Vagina (tissue), 2 donors: ENCODE measurements at places on chromosomes 12 and 14. TPM values are rescaled to one million over a fixed set of nuclear protein-coding genes. Genes with fewer than 3 reads are reported as not detected.

- no peaks in the 10 kb centered on the region for H3K4me1 ChIP-seq
- H3K27ac ChIP-seq: no peak overlapping the region
- no peaks in the 10 kb centered on the region for H3K27me3 ChIP-seq
Measured at GRCh38 chr12:74641262-74641661, 103.6 kb downstream of the ATXN7L3B start.

DNA sequence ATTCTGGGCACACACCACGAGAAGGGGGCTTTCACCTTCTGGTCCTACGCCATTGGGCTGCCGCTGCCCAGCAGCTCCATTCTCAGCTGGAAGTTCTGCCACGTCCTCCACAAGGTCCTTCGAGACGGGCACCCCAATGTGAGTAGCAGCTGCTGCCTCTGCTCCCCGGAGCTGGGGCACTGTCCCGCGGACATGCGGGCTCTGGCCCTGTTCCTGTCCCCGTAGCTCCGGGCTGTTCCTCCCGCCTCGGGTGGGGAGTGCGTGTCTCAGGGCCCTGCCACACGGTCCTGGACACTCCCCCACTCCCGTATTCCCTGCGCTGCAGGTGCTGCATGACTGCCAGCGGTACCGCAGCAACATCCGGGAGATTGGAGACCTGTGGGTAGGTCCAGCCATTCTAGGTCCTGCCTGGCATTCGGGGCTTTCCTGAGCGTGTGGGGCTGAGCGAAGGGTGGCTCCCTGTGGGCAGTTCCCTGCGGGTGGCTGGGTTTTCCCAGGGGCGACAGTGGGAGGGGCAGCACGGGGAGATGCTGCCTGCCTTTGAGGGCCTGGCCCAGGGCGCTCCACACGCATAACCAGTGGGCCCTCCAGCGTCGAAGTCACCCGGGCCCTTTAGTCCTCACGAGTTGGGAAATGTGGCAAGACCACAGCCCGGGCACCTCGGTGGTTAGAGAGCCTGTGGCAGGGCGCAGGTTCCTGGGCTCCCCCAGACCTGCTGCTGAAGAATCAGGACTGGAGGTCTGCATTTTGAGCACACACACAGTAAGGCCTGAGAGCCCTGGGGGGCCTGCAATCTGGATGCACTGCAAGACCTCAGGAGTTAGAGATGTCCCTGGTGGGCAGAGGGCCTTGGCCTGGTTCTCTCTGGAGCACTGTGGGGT lies 13.5 kb downstream of the HIP1R start:
- no peaks in the 10 kb centered on the region for H3K27me3 ChIP-seq
- H3K36me3 ChIP-seq: no peaks in the 10 kb centered on the region
- H3K4me3 ChIP-seq: no peak overlapping the region
- H3K4me1 ChIP-seq: peaks cover 51% of the 10 kb centered on the region
- no peak overlapping the region for H3K27ac ChIP-seq

DNA sequence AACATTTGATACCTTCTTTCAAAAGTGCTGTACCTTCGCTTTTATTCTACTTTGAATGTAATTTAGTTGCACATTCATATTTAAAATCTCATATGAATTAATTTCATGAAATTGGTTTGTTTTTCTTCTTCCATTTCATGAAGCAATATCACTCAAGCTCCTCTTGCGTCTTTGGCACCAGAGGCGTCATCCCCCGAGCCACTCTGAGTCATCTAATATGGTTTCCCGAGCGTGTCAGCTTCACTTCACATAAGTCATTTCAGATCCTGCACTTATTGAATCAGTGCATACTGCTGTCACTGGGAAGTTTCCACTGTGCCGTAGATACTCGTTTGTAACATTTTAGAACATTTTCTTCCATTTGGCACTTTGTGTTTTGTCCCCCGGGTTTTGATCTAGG lies 105.6 kb downstream of the SLC25A47 start:
- H3K4me1 ChIP-seq: no peaks in the 10 kb centered on the region
- no peaks in the 10 kb centered on the region for H3K27me3 ChIP-seq
- no peak for DNase-seq
- H3K27ac ChIP-seq: no peak overlapping the region
- H3K4me3 ChIP-seq: no peak overlapping the region

GRCh38 chr12:92987846-92988621 lies 58.9 kb upstream of the EEA1 start:
- no peak for DNase-seq
- no peaks in the 10 kb centered on the region for H3K36me3 ChIP-seq
- no peak overlapping the region for H3K27ac ChIP-seq
- no peaks in the 10 kb centered on the region for H3K27me3 ChIP-seq

- H3K4me3 ChIP-seq: no peak overlapping the region
- no peaks in the 10 kb centered on the region for H3K27me3 ChIP-seq
- no peak overlapping the region for H3K27ac ChIP-seq
- no peaks in the 10 kb centered on the region for H3K36me3 ChIP-seq
Measured at GRCh38 chr12:70839544-70839943, 81.0 kb downstream of the PTPRR start.

DNA sequence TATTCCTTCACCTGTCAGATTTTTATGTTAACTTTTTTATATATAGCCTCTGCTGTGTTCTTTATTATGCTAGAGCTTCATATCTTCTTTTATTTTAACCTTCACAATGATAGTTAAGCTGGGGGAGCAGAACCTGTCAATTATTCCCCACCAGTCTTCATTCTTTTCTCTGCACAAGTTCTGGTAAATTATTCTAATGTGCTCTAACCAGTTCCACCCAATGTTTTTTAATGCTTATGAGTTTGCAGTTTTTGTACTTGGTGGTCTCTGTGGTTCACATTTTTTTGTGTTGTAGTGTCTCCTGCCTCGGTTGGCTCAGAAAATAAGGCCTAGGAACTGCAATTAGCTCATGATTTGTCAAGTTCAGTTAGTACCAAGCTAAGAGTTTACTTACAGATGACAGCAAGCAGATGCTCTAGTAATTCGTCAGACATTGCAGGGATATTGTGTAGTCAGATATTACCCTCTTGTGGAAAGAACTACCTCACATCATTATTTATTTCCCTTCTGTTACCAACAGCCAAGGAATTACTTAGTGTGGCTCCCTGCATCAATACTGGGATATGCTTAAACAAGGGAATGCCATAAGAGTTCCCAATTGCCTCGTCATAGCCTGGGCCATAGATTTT lies 14.5 kb downstream of the DYRK2 start:
- H3K27ac ChIP-seq: no peak overlapping the region
- no peak for DNase-seq
- no peaks in the 10 kb centered on the region for H3K27me3 ChIP-seq
- H3K36me3 ChIP-seq: no peaks in the 10 kb centered on the region

DNA sequence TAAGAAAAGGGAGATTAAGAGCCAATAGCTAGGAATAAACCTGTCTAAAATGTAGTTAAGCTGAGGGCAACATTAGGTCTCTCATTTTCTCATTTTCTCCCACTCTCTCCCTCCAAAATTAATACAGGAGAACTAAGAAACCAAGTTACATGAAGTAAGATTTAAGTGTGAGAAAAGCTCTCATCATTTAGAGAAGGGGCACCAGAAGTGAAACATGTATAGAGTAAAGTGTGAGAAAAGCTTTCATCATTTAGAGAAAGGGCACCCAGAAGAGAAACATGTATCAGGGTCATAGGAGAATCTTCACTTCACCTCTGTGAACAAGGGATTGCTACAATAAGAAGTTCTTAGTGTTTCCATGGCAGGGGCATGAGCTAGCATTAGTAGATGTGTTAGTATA lies 132.4 kb upstream of the CNTN1 start:
- no peaks in the 10 kb centered on the region for H3K4me1 ChIP-seq
- DNase-seq: no peak
- no peaks in the 10 kb centered on the region for H3K36me3 ChIP-seq
- H3K27me3 ChIP-seq: no peaks in the 10 kb centered on the region
- no peak overlapping the region for H3K27ac ChIP-seq
- no peak overlapping the region for H3K4me3 ChIP-seq

GRCh38 chr12:128951448-128951847 lies 98.2 kb downstream of the GLT1D1 start:
- no peak for DNase-seq
- H3K4me3 ChIP-seq: no peak overlapping the region
- H3K27ac ChIP-seq: no peak overlapping the region
- no peaks in the 10 kb centered on the region for H3K36me3 ChIP-seq
- no peaks in the 10 kb centered on the region for H3K4me1 ChIP-seq

DNA sequence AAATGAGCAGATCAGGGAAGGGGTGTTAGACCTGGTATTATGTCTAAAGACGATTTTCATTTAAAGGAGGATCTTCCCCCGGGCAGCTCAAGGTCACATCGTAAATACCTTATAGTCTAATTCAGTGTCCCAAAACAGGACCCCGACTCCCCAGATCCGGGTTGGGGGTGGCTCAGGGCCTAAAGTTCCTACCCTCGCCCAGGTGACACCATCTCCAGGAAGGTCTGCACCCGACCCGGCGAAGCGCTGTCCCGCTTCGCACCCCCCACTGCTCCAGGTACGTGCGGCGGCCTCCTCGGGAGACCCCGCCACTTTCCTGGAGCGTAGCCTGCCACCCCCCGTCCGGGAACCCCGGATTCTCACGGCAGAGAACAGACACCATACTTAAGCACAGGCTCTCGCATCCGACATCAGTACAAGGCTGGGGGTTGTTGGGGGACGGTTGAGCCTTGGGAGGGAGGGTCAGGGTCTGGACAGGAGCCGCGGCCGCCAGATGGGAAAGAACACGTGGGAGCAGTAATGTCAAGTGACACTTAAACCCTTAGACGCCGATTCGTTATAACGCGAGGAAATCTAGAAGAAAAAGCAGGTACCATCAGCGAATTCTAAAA lies 556 bp downstream of the TIMM9 start:
- H3K4me3 ChIP-seq: peak overlapping the region; percentile 80
- peak overlapping the region; percentile 87 for H3K27ac ChIP-seq
- H3K27me3 ChIP-seq: no peaks in the 10 kb centered on the region
- peaks cover 29% of the 10 kb centered on the region for H3K4me1 ChIP-seq

GRCh38 chr12:127293507-127294310 lies 973.3 kb upstream of the TMEM132C start:
- no peaks in the 10 kb centered on the region for H3K36me3 ChIP-seq
- no peaks in the 10 kb centered on the region for H3K27me3 ChIP-seq
- H3K27ac ChIP-seq: no peak overlapping the region
- no peaks in the 10 kb centered on the region for H3K4me1 ChIP-seq
- DNase-seq: no peak
- no peak overlapping the region for H3K4me3 ChIP-seq

GRCh38 chr12:75479963-75480461 lies 543 bp upstream of the GLIPR1 start:
- H3K27me3 ChIP-seq: no peaks in the 10 kb centered on the region
- no peaks in the 10 kb centered on the region for H3K36me3 ChIP-seq
- peak overlapping the region; percentile 46 for H3K4me3 ChIP-seq
- peak overlapping the region; percentile 77 for H3K27ac ChIP-seq
- no peak for DNase-seq

DNA sequence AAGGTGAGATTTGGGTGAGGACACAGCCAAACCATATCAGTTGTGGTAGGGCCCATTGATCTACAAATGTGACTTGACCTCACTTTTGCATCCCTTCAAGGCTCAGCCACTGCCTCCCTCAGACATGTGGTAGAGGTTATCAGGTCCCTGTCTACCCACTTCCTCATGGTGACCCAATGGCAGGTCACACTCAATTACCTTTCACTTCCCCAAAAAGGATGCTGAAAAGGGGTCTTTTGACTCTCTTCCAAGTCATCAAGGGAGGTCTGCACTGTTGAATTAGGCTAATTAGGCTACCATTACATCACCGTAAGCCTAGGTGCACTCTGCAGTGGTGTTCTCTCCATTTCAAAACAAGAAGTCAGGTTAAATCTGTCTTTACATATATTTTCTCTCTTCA lies 22.6 kb upstream of the DRAM1 start:
- H3K4me1 ChIP-seq: peaks cover 20% of the 10 kb centered on the region
- no peak for DNase-seq
- no peak overlapping the region for H3K4me3 ChIP-seq
- H3K36me3 ChIP-seq: no peaks in the 10 kb centered on the region
- H3K27ac ChIP-seq: peak overlapping the region; percentile 24
- no peaks in the 10 kb centered on the region for H3K27me3 ChIP-seq

- DNase-seq: no peak
- peaks cover 60% of the 10 kb centered on the region for H3K4me1 ChIP-seq
- H3K27ac ChIP-seq: peak within 1 kb of the TSS; percentile 92
- peak within 1 kb of the TSS; percentile 70 for H3K4me3 ChIP-seq
- no peaks in the 10 kb centered on the region for H3K36me3 ChIP-seq
- H3K27me3 ChIP-seq: no peaks in the 10 kb centered on the region
Measured at GRCh38 chr14:64704143-64704742, at the start of gene PLEKHG3. Gene PLEKHG3, plus strand, starts transcription at chr14:64704424. Its CDS starts 23,208 bp downstream, at chr14:64727632.

DNA sequence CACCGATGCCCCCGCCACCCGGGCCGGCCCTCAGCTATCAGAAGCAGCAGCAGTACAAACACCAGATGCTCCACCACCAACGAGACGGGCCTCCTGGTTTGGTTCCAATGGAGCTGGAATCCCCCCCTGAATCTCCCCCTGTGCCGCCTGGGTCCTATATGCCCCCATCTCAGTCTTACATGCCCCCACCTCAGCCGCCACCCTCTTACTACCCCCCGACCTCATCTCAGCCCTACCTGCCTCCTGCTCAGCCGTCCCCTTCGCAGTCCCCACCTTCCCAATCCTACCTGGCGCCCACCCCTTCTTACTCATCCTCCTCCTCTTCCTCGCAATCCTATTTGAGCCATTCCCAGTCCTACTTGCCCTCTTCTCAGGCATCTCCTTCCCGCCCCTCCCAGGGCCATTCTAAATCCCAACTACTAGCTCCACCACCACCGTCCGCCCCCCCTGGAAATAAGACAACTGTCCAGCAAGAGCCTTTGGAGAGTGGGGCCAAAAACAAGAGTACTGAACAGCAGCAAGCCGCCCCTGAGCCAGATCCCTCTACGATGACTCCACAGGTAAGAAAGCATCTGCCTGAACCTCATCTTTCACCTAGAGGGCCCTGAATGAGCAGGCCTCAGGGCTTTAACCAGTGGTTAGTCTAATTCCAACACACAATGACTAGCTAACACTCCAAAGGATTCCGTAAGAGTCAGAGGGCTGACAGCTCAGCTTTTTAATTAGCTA lies 851 bp downstream of the YLPM1 start:
- no peaks in the 10 kb centered on the region for H3K27me3 ChIP-seq
- peak overlapping the region; percentile 87 for H3K27ac ChIP-seq
- H3K36me3 ChIP-seq: no peaks in the 10 kb centered on the region
- peaks cover 55% of the 10 kb centered on the region for H3K4me1 ChIP-seq
- H3K4me3 ChIP-seq: peak overlapping the region; percentile 84
- no peak for DNase-seq

DNA sequence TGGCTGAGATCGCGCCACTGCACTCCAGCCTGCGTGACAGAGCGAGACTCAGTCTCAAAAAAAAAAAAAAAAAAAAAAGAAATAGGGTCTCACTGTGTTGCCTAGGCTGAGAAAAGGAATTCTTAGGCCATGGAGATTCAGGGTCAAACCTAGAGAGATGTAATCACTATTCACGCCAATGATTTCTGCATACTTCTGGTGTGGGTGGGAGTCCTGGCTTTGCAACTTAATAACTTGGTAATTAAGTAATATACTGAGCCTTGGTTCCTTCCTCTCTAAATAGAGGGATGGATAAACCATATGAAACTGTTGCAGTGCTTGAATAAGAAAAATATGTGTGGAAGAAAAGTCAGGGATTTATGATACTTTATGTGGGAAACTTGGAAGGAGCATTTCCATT lies 2.7 kb downstream of the ZNF410 start:
- DNase-seq: no peak
- H3K27ac ChIP-seq: no peak overlapping the region
- no peaks in the 10 kb centered on the region for H3K27me3 ChIP-seq
- H3K4me1 ChIP-seq: peaks cover 42% of the 10 kb centered on the region

GRCh38 chr14:86221755-86222154 lies 691.8 kb downstream of the FLRT2 start:
- DNase-seq: no peak
- H3K4me3 ChIP-seq: no peak overlapping the region
- H3K27ac ChIP-seq: no peak overlapping the region
- no peaks in the 10 kb centered on the region for H3K36me3 ChIP-seq
- no peaks in the 10 kb centered on the region for H3K27me3 ChIP-seq
- H3K4me1 ChIP-seq: no peaks in the 10 kb centered on the region

The LACRT gene
- total RNA-seq: not detected

The SLC6A15 gene
- total RNA-seq: 2.7 TPM

The TAS2R43 gene
- total RNA-seq: 7.1 TPM

The DNAJC22 gene
- total RNA-seq: 3.7 TPM

The GPR132 gene
- 9.1 TPM for total RNA-seq

The ADGRD1 gene
- 35.8 TPM for total RNA-seq
